ENCODE measurements at places on chromosomes 7 and 10.

DNA sequence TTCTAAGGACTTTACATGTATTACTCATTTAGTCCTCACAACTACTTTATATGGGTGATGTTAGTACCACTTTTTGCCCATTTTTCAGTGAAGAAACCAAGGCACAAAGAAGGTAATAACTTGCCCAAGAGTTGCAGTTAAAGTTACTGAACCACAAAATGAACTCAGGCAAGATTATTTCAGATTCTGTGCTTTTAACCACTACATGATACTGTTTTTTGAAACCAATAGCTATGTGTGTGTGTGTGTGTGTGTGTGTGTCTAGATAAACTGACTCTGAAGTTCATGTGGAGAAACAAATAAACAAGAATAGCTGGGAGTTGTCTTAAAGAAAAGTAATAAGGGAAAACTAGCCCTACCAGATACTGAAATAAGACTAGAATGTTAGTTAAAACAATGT, 60.8 kb upstream of the OIT3 start:
- no peak for DNase-seq

- no peak for DNase-seq
These were observed 59.9 kb upstream of the COBL start for GRCh38 chr7:51376420-51377092.

DNA sequence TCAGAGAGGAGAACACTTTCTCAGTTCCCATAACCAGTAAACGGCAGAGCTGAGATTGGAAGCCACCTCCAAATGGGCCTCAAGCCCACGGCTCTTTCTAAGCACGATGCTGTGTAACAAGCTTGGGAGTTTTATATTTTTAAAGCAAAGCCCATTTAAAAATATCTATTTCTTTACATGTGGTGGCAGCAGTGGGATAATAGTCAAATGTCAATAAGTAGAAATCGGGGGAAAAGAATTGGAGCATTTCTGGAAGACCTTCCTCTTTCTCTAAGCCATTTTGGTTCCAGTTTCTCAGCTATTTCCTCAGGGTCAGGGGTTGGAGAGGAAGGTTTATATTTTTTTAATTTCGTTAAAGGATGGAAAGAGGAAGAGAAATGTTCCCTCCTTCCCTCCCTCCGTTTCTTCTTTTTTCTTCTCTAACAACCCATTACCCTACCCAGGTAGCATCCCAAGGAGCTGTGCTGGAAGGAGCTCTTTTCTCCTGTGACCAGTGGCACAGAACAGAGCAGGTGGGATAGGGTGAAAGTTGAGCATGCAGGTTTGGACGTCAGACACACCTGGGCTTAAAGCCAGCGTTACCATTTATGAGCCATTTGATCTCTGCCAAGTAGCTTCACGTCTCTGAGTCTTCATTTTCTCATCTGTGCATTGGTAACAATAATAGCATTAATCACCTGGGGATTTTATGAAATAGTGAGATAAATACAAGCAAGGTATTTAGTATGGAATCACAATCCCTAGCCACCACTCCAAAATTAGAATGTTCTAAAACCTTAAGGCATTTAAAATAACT, 515.7 kb downstream of the RPS24 start:
- no peak for DNase-seq

- DNase-seq = no peak
These were observed 7.0 kb upstream of the FUOM start for GRCh38 chr10:133364645-133365431.

GRCh38 chr10:129958148-129958628, 5.9 kb downstream of the EBF3 start:
- DNase-seq = no peak

DNA sequence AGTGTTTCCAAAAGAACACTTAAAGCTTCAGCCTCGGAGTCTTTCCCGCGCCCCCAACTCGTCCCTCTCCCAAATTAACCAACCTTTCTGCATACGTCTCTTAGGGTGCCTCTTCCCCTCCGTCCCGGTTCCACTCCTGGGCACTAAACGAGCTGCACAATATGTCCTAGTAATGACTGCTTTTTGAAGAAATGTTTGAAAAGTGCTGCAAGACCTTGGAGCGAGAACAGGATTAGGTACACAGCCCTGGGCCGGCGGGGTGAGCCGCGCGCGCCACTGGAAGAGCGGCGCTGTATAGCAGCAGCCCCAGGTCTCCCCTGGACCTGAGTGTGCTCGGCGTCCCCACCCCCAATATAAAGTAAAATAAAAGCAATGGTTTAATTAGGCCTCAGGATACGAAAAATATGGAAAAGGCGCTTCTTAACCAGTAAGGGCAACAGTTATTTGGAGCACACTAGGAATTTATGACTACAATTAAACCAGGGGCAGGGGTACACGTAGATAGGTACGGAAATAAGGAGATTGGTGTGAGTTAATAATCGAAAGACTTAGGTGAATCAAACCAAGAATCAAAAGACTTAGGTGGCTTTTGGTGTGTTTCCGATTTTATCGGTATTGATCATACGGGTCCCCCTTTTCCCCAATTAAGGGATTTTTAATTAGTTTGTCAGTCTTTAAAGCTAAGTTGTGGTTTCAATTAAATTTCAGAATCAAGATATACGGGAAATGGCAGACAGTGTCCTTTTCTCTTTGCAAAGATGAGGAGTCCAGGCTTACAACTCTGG, 1.9 kb downstream of the TET1 start:
- no peak for DNase-seq

- DNase-seq = no peak
These were observed 45.4 kb downstream of the CHST3 start for GRCh38 chr10:72009425-72010081.

DNA sequence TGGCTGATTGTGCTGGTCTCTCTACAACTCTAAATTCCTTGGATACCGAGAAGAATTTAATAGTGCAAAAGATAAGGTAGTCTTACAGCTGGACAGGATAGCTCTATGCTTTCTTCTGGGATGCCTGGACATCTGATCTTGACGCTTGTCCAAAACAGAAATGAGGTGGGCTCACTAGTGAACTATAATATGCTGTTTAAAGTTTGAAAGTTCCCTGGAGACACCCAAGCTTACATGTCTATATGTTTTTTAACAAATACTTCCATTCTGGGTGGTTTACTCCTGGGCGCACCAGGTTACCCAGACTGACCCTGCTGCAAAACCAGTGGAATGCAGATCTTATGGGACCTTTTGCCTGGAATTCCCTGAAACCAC, 702.1 kb upstream of the COBL start:
- DNase-seq = no peak

DNA sequence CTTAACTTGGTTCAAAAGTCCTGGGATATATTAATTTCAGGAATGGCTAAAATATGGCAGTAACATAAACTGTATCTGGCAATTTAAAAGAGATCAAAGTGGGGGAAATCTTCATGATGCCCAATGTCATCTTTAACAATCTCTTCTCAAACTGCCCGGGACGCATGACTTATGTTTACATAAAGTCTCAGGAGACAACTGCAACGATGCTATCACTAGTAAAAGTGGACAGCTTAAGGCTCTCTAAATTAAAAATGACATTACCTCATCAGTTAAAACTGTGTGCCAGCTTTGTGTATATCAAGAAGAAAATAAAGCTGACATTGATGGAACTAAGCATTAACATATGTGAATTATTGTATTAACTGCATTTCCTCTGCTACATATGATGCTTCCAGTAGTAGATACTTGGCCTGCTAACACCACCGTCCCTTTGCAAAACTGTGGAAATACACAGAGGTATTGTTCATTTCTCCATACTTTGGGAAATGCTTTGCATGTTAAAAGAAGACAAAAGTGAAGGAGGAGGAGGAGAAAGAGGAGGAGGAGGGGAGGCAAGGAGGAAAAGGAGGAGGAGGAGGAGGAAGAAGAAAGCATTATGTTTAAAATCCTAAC, 62.4 kb downstream of the NRP1 start:
- no peak for DNase-seq

DNA sequence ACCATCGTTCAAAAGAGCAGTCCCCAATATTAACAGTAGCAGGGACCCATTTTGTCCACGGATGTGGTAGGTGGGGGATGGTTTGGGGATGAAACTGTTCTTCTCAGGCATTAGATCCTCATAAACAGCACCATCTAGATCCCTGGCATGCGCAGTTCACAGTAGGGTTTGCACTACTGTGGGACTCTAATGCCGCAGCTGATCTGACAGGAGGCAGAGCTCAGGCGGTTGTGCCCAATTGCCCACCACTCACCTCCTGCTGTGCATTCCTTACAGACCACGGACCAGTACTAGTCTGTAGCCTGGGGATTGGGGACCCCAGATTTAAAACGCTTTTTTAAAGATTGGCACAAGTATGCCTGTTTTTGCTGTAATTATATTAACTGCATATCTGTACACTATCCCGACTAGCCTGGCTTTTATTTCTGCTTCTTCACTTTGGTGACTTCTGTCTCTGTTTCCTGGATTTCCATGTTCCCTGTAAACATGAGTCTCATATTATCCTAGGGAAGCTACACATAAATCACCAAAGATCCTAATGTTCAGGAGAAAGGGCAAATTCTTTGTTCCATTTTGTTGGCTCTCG, 163.3 kb upstream of the AKR1E2 start:
- no peak for DNase-seq

DNA sequence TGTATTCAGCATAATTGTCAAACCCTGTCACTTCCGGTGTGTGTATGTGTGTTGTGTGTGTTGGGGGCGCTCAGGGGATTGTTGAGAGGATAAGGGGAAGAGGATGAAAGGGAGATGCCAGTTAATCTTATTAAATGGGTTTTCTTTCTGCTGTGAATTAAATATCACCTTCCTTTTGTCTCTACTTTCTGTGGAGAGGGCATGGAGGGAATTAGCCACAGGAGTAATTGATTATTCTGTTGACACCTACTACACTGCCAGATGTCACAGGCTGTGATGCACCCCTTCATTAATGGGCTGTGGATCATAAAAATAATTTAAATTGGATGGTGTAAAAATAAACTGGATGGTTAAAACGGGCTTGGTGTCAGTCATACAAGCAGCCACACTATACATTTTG, 311.9 kb downstream of the MDFIC start:
- no peak for DNase-seq

DNA sequence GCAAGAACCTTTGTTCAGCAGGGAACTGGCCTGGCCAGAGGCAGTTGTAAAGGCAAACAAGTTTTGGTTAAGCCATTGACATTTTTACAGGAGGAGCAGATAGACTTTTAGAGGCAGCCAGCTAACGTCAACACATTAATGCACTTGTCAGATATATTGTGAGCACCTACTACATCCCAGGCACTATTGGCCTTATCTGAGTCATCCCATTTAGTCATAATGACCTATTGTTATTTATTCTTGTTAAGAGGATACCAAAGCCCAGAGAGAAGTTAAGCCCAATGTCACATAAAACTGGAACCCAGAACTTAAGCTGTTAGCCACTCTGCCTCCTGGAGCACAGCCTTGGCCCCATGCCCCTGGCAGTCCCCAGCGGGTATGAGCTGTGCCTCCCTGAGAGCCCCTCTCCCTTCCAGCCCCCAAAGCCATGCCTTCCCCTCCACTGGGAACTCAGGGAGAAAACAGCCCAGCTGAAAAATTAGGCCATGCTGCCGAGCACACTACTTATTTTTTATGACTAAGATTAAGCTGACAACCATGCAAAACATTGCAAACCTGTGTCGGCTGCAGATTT, 32.7 kb upstream of the TRIM8 start:
- DNase-seq = no peak

DNA sequence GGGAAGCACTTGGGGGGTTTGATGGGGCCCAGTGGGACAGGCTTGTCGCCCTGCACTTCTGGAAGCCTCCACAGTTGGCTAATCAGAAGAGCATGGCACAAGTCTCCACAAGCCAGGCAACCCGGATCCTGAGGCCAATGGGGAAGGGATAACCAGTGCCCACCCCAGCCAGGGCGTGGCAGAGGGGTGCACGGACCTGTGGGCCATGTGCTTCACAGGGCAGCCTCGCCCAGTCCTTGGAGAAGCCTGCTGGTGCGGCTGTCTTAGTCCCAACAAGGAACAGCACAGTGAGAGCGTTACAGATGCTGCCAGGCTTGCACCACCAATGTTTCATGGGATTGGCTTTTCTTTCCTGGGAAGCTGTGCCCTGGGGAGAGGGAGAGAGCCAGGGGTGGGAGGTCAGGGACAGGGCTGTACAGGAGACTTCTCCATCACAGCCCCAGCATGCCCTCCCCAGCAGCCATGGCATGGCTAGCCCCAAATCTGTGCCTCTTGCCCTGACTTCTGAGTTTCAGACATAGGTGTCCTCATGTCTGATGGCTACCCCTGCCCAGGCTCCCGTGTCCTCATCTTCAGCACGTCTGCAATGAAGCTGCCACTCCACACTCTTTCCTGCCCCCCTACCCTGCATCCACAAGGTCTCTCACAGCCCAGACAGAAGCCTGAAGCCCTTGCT, 116.0 kb downstream of the PTPN20 start:
- no peak for DNase-seq

DNA sequence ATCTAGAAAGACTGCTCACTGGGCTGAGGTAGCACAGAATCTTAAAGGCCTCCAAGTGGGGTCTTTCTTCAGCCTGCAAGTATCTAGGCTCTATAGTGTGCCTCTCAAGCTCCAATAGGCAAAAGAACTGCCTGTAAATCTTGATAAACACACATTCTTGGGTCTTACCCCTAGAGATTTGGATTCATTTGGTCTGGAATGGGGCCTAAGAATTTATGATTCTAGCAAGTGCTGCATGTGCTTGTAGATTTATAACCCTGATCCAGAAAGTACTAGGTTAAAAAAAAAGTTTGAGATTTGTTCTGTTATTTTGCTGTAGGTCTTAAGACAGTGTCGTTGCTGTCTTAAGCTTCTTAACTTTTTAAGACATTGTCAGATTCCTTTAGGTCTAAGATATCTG, 74.1 kb downstream of the RALA start:
- no peak for DNase-seq

- no peak for DNase-seq
These were observed 5.6 kb downstream of the LUC7L2 start for GRCh38 chr7:139365336-139365735.

- no peak for DNase-seq
These were observed 45.9 kb upstream of the PDK4 start for GRCh38 chr7:95642173-95642572.

- DNase-seq = peak; percentile 67
These were observed 83.9 kb downstream of the JAZF1 start for GRCh38 chr7:28096713-28097112.

DNA sequence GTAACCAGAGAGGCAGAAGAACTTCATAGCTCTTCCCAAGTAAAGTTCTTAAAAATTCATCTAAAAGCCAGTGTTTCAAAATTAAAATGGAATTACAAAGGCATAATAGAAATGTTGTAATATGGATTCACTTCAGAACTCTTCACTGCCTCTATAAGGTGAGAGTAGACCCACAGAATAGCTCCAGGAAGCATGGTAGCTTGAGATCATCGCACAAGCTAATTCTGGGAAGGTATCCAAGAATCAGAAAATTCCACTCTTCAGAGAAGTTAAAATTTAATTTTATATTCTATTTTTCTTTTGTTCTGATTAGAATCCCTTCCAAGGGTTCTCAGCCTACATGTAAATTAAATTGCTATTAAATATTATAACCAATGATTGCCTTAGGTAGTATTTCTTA, 1.5 kb upstream of the DHX32 start:
- DNase-seq = no peak

All from CD14-positive monocyte (primary cell).